ENCODE measurements at places on chromosomes 13 and 19.

GRCh38 chr13:90154311-90154960 is 1193.1 kb upstream of the MIR17HG start:
- no peak for DNase-seq

- no peak for DNase-seq
Measured at GRCh38 chr13:98523455-98524102, 53.3 kb downstream of the STK24 start.

GRCh38 chr13:33409673-33410510 is 124.3 kb upstream of the STARD13 start:
- DNase-seq, result no peak

GRCh38 chr13:72692884-72693514 is 34.4 kb downstream of the MZT1 start:
- no peak for DNase-seq

DNA sequence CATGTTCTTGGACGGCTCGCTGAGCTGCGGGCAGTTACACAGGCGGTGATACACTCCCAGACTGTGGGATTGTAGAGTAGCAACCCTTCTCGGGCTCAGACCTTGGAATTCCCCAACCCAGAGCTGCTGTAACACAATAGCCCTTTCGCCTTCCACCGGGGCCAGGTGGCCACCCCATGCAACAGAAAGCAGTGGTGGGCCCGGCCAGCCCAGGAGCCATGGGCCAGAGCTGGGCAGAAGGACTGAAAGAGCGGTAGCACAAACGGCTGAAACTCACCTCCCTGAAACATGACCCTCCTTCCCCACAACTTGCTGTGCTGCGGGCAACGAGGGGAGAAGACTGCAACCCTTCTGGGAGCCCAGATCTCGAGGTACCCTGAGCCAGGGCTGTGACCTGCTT is 429.0 kb downstream of the SLITRK1 start:
- DNase-seq, result no peak

GRCh38 chr13:41388143-41388881 is 69.0 kb upstream of the RGCC start:
- no peak for DNase-seq

DNA sequence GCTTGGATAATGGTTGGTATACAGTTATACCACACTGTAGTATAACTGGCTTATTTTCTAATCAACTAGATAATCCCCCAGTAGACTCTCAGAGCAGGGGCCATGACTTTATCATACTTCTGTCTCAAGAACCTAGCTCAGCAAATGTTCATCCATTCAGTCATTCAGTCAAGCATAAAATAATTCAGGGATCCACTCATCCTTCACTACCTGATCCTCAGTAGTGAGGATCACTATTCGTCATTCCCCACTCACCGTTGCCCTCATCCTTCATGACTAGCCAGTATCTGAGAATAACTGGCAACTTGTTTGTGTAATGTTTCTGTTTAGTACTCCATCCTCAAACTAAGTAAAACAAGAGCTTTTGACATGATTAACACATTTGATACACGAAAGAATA is 77.6 kb downstream of the TSC22D1 start:
- DNase-seq, result no peak

All from fibroblast of skin of left quadriceps (primary cell).